ENCODE measurements at places on chromosomes 4 and X.
A peak's percentile ranks its signal among the peaks of the same experiment; 100 is the strongest.

DNA sequence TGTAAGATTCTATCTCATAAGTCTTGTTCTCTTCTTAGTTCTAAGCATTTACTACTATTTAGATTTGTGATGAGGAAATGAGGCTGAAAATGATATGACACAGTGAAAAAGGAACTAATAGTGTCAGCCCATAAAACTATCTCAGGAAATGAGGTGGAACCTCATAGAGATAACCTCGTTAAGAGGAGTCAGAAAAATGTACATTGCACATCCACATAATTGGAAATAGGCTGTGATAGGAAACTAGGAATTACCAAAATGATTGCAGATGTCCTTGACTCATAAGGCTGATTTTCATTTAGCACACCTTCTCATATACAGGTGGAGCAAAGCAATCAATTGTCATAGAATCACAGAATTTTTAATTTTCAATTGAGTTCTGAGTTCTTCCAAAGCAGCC lies 26.8 kb downstream of the ANXA10 start:
- DNase-seq = no peak

DNA sequence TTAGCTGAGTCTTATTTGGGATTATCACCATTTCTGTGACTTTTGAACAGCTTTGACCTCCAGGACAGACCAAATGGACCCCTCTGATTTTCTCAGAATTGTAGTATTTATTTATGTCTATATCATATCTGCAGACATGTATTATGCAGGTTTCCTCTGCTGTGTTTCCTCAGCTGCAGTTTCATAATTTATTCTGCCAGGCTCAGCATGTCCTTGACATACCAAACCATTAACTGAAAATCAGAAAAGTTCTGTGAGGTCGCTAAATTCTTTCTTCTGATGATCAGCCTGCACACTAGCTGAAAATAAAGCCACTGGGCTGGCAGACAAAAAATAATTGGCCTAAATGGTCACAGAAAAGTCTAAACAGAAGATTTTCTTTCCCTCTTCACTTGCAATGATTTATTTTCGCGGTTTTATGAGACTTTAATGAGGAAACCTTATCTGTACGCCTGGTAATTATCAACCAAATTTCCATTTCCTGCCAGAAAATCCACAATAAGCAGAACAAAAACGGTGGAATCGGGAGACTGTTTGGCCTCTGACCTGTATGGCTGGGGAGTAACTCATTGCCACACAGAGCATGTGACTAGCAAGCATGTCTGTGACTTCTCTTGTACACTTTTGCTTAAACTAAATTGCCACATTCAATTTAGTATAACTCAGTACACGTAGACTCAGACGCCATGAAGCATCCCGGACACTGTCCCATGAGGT lies 150.9 kb downstream of the ENPP6 start:
- no peak for DNase-seq

- peak; percentile 1 for DNase-seq
Observed at GRCh38 chr4:121484633-121485032, 103.8 kb upstream of the QRFPR start.

DNA sequence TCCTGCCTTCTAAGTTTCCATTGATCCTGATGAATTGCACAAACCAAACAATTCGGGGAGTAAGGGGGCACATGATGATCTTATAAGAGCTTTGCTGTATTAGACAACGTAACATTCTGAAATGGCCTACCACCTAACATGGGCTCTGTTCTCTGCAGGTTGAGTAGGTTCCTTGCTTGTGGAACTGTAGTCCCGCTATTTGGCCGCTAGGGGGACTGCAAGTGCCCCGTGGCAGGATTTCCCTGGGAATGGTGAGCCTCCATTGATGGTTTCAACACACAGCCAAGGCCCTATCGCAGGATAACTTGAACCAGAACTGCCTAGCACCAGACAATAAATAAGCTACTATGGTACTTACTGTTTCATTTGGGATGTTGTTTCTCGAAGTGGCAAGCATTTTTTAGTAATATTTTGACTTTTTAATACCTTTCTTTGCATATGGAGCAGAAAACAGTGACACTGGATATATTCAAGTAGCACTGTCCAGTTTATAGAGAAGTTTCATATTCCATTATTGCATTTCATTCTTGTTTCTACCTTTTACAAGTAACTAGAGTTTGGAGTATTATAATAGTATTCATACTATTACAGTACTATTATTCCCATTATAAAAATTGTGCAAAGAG lies 11.9 kb downstream of the AR start:
- DNase-seq = no peak

All from naive thymus-derived CD8-positive, alpha-beta T cell (primary cell).